ENCODE measurements at places on chromosomes 7 and 10.

- DNase-seq: no peak
These were observed 5.7 kb upstream of the HK1 start for GRCh38 chr10:69272624-69273023.

- DNase-seq: no peak
These were observed 99.0 kb downstream of the GNAT3 start for GRCh38 chr7:80412842-80413241.

GRCh38 chr10:11017000-11017569 lies 587 bp upstream of the CELF2 start:
- DNase-seq: no peak

DNA sequence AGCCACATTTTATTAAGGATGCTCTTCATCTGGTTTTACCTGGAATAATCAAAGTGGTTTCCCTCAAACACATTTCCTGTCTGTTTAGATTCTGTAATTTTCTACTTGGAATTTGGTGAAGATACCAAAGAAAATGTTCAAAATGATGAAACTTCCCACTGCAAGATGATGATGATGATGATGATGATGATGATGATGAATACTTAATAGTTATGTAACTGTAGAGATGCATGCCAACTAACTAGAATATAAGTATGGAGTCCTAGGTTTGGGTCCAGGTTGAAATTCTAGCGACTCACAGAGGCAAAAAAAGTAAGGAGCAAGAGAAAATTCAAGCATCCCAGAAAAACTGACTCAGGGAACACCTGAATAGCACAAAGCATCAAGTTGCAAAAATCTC lies 104.0 kb upstream of the KIAA1217 start:
- DNase-seq: no peak

GRCh38 chr10:57987055-57987721 lies 280.5 kb downstream of the IPMK start:
- DNase-seq: no peak

GRCh38 chr7:139426258-139427028 lies 57.0 kb downstream of the KLRG2 start:
- no peak for DNase-seq

DNA sequence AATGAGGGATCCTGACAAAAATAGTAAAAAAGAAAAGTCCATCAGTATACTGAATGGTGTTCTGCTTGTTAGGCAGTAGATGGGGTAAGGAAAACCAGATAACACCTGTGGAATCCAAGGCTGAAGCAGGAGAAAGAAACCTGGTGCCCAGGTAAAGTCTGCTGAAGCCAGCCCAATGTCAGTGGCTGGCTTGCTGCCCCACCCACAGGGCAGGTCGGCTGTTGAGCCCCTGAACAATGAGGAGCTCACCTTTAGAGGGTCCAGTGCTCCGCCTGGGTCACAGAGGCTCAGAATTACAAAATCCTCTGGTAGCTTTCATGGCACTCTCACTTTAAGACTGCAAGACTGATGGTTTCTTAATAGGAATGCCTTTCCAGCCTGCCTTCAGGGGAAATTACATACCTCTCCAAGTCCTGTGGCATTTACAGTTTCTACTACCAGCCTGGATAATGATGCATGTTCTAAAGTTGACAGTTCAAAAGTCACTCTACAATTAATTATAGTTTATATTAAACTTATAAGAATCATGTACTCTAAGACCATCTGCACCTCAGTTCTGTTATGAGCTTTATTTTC lies 23.8 kb downstream of the DHX32 start:
- no peak for DNase-seq

DNA sequence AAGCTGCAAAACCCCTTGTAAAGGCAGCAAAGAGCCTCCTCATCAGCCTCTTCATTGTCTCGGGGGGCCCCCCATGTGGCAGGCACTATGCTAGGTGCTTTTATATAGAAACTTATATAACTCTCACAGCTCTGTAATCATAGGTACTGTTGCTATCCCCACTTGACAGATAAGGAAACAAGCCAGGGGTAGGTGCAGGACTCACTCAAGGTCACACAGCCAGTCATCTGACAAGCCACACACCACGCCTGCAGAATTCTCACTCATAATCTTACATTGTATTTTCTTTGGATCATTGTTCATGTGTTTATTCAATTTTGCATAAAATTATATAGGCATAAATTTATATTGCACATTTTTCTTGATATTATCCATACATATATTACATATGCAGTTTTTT lies 165.4 kb downstream of the PPP1R17 start:
- no peak for DNase-seq

GRCh38 chr10:11218395-11218794 lies 200.7 kb downstream of the CELF2 start:
- DNase-seq: no peak

GRCh38 chr7:109951565-109951928 lies 1139.4 kb upstream of the LRRN3 start:
- no peak for DNase-seq

DNA sequence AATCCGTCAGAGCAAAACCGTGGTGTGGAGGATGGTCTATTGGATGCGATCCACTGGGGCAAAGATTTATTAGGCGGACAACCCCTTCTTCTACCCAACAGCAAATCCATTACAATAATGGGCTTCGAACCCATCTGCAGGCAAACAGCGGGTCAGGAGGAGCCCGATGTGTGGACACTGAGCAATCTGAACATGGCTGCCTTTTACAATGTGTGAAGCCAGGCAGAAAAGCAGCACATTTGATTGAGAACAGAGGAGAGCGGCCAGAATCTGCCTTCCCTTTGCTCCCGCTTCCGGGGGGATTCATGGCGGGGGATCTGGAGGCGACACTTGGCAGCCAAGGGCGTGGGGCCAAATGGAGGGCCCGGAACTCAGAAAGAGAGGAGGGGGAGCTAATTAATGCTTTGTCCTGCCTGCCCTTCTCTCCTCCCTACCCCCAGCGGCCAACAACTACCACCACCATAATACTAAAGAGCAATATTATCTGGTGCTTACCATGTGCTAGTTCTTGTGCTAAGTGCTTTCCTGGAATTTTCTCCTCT lies 133.0 kb downstream of the EMX2 start:
- DNase-seq: no peak

DNA sequence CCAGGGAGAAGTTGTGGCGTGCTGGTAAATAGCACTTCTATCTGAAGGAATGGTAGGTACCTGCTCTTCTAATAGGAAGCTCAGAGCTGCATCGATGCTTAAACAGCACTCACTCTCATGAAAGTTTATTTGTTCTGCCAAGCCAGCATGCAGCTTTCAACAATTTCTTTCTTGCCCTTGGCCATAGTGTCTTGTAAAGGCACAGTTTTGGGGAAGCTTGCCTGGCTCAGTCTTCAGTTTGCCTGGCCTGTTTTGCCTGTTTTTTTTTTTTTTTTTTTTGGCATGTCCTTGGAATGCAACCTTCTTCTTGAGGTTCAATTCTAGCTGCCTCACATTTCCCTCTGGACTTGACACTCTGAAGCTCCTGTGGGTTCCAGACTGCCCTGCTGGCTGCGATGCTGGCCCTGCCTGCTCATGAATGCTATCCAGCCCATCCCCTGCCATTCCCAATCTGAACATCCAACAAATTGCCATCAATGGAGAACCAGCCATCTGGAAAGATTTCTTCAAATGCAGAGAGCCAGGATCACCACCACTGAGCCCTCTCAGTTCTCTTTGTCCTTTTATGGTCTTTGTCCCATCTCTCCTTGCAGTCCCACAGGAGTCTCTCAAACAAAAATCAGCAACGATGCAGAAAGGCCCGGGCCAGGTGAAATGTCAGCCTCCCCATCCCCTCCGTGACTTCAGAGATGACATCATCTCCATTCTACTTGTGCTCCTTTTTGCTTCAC lies 133.9 kb downstream of the ANLN start:
- DNase-seq: no peak
